ENCODE measurements at places on chromosomes 12 and 14.

GRCh38 chr12:130286041-130286440, 51.6 kb upstream of the PIWIL1 start:
- DNase-seq: no peak

GRCh38 chr12:122082621-122083356, 4.2 kb downstream of the MLXIP start:
- no peak for DNase-seq

DNA sequence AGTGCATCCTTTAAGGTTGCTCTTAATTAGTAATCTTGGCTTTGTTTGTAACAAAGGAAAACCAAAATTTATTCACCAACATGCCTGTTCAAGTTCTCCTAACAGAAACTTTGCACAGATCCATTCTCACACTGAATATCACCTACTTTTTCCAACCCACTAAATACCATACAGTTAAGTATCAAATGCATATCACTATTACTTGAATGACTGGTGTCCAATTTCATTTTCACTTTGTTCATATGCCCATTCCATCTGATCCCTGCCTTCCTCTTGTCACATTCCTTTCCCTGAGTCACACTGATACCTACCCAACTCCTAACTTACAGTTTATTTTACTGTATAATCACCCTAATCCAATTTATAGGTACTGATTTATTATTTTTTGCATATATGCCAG, 286.4 kb downstream of the NELL2 start:
- no peak for DNase-seq

GRCh38 chr14:55389330-55389729, 22.3 kb downstream of the ATG14 start:
- peak; percentile 23 for DNase-seq

DNA sequence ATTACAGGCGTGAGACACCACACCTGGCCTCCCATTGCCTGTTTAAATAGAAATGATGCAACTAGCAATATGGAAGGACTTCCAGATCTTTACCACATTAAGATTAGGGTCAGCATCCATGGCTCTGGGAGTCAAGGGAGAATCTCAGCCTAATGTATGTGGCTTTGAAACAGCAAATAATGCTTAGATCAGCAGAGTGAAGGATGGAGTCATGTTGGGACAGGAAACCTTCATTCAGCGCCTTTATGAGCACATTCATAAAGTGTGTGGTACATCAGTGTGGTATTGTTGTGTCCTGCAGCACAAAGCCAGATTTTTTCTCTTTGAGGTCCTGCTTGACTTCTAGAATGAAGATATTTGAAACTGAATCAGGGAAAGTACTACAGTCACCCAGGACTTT, 15.3 kb upstream of the SPSB2 start:
- no peak for DNase-seq

GRCh38 chr12:50926415-50926814, 25.9 kb upstream of the HIGD1C start:
- no peak for DNase-seq

- no peak for DNase-seq
These were observed 2.2 kb upstream of the FBXO33 start for GRCh38 chr14:39434401-39434800.

DNA sequence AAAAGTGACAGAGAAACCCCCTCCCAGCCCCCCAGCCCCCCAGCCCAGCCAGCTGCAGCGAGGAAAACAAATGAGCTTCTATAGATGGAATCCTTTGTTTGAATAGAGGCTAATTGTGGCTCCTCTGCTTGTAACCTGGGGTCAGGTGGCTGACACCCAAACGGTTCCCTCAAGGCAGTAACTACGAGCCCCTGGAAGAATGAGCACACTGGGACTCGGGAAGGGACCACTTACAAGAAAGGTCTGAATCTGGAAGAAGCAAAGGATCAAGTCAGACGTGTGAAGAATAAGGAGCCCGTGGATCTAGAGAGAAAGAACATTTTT, 108.7 kb upstream of the FUT8 start:
- DNase-seq: no peak

GRCh38 chr14:52741865-52742264, 11.9 kb downstream of the STYX start:
- DNase-seq: no peak

DNA sequence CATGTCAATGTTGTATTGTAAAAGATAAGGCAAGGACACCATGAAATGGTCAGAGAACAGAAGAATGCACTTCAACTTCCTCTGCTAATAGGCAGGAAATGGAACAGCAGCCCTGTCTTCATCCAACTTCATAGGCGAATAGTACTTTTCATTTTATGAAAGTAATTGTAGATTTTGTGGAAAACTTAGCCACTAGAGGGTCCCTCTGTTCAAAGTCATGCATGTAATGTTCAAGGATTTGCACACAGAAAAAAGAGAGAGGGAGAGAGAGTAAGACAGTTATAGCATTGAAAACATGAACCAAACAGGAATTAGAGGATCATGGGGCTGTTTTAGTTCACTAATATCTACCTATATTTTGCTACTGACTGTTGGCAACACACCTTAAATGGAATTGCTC, 172.2 kb downstream of the FLRT2 start:
- no peak for DNase-seq

DNA sequence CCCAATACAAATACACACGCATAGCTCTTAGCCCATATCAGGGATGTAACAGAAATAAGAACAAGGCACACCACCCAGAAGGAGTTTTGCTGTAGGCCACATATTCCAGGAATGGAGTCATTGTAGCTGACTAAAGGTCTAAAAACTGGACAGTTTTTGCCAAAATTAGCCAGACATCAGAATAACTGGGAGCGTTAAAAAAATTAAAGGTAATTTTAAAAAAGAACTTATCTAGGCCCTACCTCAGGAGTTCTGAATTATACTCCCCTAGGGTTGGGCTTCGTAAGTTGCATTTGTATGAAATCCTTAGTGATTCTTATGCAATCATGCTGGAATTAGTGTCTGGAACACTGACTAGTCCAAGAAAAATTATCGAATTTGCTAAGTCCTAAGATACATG, 987.7 kb downstream of the GALC start:
- DNase-seq: no peak

GRCh38 chr12:61367281-61367785, 892.9 kb upstream of the USP15 start:
- no peak for DNase-seq

GRCh38 chr12:124296295-124296915, 1.5 kb downstream of the RFLNA start:
- no peak for DNase-seq

- no peak for DNase-seq
These were observed 33.4 kb downstream of the VCPKMT start for GRCh38 chr14:50082784-50083466.

DNA sequence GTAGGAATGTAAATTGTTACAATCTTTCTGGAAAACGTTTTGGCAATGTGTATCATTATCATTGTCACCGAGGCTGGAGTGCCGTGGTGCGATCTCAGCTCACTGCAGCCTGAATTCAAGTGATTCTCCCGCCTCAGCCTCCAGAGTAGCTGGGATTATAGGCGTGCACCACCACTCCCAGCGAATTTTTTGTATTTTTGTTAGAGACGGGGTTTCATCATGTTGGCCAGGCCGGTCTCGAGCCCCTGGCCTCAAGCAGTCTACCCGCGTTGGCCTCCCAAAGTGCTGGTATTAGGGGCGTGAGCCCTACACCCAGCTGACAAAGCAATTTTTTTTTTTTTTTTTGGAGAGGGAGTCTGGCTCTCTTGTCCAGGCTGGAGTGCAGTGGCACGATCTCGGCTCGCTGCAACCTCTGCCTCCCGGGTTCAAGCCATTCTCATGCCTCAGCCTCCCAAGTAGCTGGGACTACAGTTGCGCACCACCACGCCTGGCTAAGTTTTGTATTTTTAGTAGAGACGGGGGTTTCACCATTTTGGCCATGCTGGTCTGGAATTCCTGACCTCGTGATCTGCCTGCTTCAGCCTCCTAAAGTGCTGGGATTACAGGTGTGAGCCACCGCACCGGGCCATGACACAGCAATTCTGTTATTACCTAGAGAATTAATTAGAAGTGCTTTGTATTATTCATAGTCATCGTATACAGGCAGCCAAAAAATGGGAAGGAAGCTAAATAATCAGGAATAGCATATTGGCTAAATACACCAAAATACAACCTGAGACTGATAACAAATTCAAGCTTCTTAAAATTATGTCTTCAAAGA, 1.2 kb downstream of the ACTR6 start:
- DNase-seq: no peak

GRCh38 chr14:75234173-75235115, 44.2 kb upstream of the FOS start:
- peak; percentile 60 for DNase-seq

- DNase-seq: no peak
These were observed 78.8 kb downstream of the GSC start for GRCh38 chr14:94690896-94691659.

GRCh38 chr12:58465418-58465817, 454.9 kb downstream of the LRIG3 start:
- DNase-seq: no peak

DNA sequence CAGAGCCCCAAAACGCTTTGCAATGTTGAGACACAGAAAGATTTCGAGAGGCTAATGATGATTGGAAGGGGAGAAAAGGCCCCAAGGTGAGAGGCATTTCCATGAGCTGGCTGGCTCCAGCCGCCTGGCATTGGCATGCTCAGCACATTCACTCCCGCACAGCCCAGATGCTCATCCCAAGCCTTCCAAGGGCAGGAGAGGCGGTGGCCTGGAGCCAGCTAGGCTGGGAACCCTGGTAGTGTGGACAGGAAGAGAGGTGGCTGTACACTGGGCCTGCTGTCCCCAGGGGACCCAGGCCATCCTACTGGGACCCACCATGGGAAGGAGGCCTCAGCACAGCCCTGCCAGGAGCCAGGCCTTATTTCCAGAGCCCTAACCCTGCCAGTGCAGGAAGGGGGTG, 72.2 kb downstream of the SPTB start:
- no peak for DNase-seq
